Bronchial epithelial cell (primary cell): ENCODE measurements at places on chromosomes 1 and 21.

- DNase-seq = no peak
Measured at GRCh38 chr1:231838521-231838920, 211.9 kb downstream of the DISC1 start.

GRCh38 chr21:25911730-25912401, 177.1 kb downstream of the GABPA start:
- DNase-seq = no peak

DNA sequence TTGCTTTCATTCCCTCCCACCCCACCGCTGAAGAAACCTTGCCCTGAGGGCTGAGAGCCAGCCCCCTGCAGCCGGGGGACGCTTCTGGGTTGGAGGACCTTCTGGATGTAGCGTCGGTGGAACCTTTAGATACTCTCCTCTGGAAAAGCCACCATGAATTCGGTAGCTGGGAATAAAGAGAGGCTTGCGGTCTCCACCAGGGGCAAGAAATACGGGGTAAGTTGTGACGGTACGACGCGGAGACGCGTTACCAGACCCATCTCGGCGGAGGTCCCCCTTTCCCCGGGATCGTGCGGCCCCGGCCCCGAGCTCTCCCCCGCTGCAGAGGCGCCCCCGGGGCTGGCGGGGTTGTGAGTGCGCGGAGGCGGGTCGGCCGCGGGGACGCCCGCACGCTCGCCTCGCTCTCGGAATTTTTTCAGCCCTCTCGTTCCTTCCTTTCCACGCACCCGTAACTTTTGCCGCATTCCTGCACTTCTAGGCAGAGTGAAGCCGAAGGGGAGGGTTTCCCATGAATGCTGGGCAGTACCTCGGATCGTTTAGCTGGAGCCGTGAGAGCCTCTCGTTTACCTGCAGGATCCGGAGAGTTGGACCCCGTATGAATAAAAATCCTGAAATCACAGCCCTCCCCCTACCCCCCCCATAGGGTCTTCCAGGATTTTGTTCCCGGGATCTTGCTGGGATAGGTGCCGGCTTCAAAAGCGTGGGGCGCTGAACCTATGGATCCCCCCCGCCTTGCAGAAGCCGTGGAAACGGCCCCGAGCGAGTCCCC, 671 bp downstream of the KIF26B start:
- peak; percentile 18 for DNase-seq

GRCh38 chr21:35057428-35057827, 8.3 kb upstream of the RUNX1 start:
- DNase-seq = no peak

DNA sequence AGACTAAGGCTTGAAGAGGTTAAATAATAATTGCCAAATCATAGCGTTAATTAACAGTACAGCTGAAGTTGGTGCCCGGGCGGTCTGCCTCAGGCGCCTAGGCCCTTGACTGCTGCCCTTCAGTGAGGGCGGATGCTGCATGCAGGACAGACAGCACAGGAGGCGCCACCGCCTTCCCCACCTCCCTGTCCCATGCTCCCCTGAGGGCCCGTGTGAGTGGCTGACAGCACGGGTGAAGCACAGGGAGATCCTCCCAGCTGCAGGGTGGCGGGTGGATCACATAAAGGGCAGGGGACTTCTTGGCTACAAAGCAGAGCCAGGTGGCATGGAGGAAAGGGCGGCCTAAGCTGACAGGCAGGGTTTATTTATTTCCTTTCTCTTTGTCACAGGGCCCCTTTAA, 49.1 kb downstream of the DDX20 start:
- no peak for DNase-seq

DNA sequence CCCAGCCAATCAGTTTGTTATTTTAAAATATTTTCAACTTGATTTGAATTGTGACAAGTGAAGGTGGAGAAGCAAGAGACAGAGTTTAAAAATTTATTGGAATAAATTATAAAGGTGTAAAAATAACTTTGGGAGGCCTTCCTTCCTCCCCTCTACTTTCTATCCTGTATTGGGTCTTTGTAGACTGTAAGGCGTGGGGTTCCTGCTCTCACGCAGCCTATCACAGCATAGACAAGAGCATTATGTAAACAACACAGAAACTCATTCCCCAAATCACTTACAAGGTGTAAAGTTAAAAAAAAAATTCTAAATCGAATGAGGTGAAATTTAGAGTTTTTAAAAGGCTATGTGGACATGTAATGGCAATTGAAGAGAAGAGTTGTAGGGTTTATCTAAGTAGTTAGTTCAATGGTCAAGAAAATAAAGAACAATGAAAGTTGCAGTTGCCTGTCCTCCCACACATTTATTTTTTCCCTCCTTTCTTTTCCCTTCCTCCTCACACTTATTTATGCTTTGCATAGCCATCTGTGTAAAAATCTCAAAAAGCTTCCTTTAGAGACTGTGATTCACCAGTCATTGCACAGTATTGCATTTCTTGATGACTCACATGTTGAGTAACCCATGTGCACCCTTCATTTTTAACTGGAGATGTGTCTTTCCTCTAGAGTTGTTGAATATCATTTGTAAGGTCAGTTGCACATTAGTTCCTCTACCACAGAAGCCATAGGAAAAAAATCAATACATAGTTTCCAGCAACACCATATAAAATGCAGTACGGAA, 242.2 kb downstream of the PTPRC start:
- DNase-seq = peak; percentile 94

GRCh38 chr1:157739229-157739901, 37.6 kb downstream of the FCRL2 start:
- peak; percentile 55 for DNase-seq

- DNase-seq = no peak
Measured at GRCh38 chr1:2400950-2401649, 9.5 kb downstream of the RER1 start.

- DNase-seq = no peak
Measured at GRCh38 chr1:156673387-156674121, 3.7 kb downstream of the NES start.

GRCh38 chr1:115012006-115012405, 17.6 kb upstream of the TSHB start:
- no peak for DNase-seq

- peak; percentile 95 for DNase-seq
Measured at GRCh38 chr1:8094481-8095241, 68.6 kb upstream of the ERRFI1 start.

GRCh38 chr1:30312226-30312625, 411.2 kb downstream of the MATN1 start:
- DNase-seq = no peak

GRCh38 chr1:61442544-61442943, 282.4 kb downstream of the TM2D1 start:
- DNase-seq = no peak

DNA sequence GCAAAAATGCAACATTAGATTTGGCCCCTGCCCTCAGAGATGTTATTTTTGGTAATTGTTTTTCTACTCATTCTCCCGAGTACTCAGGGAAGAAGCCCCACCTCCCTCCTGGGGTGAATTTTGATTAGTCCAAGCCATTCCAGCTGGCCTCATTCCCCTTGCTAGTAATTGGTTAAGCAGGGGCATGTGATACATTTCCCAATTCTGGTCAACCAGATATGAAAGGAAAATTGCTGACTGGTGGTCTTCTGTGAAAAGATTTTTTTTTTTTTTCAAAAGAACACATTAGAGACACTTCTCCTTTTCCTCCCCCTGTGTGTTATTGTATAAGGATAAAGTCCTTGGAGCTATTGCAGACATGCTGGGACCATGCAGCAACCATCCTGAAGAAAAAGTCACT, 71.1 kb upstream of the AKT3 start:
- no peak for DNase-seq

DNA sequence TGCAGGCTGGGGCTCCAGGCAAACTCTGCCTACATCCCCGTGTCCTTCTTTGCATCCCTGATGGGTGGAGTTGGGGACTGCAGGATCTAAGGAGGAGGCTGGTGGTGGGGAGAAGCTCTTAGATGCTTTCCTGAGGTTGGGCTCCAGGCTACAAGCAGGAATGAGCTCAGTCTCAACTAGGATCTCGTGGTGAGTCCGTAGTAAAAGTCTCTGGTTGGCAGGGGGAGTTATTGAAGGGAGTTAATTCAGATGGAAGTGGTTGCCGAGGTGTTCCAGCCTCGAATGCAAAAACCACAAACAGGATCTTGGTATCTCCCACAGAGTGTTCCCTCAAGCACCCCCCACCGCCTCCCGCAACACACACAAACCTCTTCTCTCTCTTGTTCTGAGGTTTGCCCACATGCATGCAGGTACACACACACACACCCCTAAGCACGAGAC, 35.0 kb downstream of the TMCC2 start:
- no peak for DNase-seq

- DNase-seq = no peak
Measured at GRCh38 chr21:14825514-14825974, 239.3 kb downstream of the NRIP1 start.

DNA sequence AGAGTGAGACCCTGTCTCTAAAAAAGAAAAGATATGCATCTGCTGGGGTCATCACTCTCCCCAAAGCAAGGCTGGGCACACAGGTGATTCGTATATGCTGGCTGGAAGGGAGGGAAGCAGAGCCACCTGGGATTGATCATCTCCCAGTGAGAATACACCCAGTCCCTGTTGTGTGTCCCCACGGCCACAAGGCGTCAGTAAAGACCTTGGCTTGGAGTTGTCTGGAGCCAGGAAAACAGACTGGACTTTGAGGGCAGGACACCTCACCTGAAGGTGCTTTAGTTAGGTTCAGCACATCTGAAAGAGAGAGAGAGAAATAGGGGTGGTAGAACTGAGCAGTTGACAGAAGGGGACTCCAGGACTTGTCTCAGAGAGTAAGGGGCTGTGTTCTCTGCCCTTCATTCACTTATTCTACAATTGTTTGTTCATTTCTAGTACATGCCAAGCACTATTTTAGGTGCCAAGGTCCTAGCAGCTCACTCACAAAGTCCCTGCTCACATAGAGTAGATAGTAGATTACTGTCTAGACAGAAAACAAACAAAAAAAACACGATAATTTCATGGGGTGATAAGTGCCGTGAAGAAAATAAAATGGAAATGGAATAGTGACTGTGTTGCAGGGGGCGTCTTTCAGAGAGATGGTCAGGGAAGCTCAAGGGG, 13.5 kb downstream of the CITED4 start:
- DNase-seq = peak; percentile 68

- no peak for DNase-seq
Measured at GRCh38 chr1:200332716-200333115, 77.1 kb downstream of the ZNF281 start.

- no peak for DNase-seq
Measured at GRCh38 chr1:6470132-6471085, 4.4 kb upstream of the TNFRSF25 start.

GRCh38 chr1:169250795-169251194, 116.8 kb downstream of the NME7 start:
- DNase-seq = no peak

GRCh38 chr1:3122311-3122710, 53.3 kb downstream of the PRDM16 start:
- no peak for DNase-seq

DNA sequence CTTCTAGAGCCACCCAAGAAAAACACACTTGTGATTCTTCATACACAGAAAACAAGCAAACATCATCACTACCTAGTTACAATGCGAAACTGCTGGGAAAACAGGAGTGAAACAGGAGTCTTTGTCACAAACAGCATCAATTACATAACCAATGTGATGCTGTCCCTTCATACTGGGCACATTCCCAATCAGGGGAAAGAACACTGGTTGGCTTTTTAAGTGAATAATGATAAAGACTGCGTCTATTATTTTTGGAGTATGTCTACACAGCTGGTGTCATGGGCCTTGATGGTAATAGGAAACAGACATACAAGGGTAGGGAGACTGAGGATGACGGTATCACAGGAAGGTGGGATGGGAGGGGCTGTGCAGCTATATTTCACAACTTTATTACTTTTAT, 43.3 kb downstream of the SIPA1L2 start:
- no peak for DNase-seq

GRCh38 chr1:177854951-177855350, 114.9 kb downstream of the SEC16B start:
- DNase-seq = peak; percentile 17

DNA sequence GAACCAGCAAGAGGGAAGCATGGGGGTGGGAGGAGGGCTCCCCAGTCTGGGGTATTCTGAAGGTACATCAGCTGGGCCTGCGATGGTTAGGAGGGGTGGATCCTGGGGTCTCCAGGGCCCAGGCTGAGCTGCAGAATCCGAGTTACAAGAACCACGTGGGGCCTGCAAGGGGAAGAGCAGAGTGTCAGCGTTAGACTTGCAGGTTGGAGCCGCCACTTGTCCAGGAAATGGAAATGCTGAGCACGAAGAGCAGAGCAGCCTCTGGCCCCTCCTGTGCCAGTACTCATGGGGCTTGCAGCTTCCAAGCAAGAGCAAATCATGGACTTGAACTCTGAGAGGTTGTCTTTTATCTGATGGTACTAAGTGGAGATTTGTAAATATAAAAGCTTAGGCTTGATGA, 47.5 kb upstream of the COL6A1 start:
- no peak for DNase-seq

DNA sequence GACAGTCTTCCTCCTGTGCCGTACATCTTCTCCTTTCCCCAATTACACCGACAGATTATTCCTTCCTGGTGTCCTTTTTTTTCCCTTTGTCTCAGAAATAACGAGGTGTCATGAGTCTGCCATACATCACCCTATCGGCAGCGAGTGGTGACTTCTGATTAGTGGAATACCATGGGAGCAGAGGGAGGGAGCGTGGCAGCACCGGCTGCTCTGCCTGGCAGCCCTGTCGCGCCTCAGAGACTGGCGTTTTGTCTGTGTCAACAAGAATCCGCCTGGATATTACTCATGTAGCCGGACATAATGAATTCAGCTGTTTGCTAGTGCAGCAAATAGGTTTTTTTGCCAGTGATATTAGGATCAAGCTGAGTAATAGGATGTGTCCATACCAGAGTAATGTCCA, 51.8 kb downstream of the UTP25 start:
- DNase-seq = peak; percentile 63

DNA sequence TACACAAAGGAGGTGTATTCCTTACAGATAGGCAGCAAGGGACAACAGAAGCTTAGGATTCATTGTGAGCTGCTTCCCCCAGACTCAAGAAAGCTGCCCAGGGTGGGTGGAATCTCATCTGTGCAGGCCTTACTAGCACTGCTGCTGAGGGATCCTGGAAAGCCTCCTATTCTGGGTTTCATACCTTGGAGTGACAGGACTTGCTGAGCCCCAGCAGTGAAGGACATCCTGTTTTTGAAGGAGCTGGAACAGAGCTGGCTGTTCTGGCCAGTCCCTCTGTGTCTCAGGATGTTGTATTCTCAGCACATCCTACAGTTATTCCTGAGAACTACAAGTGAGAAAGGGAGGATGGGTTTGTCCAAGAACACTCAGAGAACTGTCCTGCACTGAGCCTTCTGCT, 486.3 kb downstream of the PTPRU start:
- no peak for DNase-seq

GRCh38 chr1:1324084-1324523, 356 bp downstream of the INTS11 start:
- no peak for DNase-seq

DNA sequence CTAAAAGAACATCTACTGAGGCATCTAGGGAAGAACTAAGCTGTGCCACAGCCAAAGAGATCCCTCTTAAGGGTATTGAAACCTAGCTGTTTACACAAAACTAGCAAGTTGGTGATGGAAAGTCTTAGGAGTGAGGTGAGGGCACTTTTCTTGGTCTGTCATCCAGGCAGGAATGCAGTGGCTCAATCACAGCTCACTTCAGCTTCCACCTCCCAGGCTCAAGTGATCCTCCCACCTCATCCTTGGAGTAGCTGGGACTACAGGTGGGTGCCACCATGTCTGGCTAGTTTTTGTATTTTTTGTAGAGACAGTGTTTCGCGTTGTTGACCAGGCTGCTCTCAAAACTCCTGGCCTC, 2.4 kb downstream of the PLEKHO1 start:
- DNase-seq = no peak

- DNase-seq = no peak
Measured at GRCh38 chr1:77282187-77282865, 507 bp downstream of the AK5 start.

- no peak for DNase-seq
Measured at GRCh38 chr1:113980110-113980509, 836 bp downstream of the OLFML3 start.
